ENCODE measurements at places on chromosomes 16 and 17.

DNA sequence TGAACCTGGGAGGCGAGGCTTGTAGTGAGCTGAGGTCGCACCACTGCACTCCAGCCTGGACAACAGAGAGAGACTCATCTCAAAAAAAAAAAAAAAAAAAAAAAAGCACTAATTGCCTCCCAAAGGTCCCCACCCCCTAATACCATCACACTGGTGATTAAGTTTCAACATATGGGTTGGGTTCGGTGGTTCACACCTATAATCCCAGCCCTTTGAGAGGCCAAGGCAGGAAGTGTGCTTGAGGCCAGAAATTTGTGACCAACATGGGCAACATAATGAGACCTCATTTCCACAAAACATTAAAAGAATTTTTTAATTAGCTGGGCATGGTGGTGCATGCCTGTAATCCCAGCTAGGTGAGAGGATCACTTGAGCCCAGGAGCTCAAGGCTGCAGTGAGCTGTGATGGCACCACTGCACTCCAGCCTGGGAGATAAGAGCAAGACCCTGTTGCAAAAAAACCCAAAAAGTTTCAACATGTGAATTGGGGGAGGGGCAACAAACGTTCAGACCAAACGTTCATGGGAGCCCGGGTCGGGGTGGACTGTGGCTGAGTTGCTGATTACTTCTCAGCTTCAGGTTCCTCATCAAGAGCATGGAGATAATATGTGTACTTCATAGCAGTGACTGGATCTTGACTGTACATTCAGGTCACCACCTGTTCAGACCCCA, 62.1 kb upstream of the NOL11 start:
- DNase-seq, result no peak

DNA sequence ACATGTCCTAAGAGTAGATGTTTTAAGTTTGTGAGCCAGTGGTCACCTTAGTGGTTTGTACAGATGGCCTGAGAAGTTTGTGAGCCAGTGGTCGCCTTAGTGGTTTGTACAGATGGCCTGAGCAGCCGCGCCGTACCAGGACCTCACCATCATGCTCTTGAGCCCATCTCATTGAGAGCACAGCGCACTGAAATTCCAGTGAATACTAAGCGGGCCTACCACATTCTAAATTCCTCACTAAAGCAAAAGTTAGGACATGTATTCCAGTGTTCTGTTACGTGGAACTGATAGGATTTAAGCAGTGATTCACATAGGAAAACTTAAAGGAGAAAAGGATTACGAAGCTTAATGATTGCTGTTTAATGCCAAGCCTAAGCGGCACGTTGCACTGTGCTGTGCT, 3.9 kb downstream of the USP10 start:
- no peak for DNase-seq

GRCh38 chr17:72515291-72516065, 394.7 kb downstream of the SOX9 start:
- no peak for DNase-seq

DNA sequence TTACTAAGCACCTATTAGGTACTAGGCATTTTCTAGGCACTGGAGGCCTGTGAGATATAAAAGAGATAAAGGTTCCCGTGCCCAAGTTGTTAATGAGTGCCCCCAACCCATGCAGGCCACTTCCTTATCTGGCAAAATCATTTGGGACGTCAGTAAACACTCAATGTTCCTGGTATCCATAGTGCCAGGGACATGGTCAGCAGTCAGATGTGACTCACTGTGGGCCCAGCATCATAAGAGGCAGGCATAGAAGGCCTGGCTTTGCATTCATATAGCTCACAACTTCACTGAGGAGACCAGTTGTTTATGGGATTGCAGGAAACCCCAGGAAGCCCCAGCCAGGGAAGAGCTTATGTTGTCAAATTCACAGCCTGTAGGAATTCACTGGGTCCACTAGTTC, 81.1 kb downstream of the MRC2 start:
- no peak for DNase-seq

DNA sequence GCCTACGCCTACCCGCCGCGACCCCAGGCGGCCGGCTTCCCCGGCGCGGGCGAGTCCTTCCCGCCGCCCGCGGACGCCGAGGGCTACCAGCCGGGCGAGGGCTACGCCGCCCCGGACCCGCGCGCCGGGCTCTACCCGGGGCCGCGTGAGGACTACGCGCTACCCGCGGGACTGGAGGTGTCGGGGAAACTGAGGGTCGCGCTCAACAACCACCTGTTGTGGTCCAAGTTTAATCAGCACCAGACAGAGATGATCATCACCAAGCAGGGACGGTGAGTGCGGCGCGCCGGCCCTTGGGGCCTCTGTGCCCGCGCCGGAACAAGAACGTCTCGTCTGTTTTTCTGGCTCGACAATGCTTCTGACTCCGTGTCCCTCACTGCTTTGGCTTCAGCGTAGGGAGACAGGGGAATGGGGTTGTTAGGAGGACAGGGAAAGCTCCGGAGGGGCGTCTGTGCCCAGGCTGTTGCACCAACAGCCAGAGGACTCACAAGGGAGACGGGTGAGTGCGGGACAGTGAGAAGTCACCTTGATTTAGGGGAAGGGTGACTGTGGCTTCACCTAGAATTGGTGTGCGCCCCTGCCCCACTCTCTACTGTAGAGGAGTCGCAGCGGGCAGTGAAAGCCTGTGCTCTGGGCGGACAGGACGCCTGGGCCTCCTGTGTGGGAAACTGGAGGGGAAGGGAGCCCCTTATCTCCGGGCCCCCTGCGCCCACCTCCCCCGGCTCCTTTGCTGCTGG, 806 bp downstream of the TBX21 start:
- DNase-seq, result no peak

DNA sequence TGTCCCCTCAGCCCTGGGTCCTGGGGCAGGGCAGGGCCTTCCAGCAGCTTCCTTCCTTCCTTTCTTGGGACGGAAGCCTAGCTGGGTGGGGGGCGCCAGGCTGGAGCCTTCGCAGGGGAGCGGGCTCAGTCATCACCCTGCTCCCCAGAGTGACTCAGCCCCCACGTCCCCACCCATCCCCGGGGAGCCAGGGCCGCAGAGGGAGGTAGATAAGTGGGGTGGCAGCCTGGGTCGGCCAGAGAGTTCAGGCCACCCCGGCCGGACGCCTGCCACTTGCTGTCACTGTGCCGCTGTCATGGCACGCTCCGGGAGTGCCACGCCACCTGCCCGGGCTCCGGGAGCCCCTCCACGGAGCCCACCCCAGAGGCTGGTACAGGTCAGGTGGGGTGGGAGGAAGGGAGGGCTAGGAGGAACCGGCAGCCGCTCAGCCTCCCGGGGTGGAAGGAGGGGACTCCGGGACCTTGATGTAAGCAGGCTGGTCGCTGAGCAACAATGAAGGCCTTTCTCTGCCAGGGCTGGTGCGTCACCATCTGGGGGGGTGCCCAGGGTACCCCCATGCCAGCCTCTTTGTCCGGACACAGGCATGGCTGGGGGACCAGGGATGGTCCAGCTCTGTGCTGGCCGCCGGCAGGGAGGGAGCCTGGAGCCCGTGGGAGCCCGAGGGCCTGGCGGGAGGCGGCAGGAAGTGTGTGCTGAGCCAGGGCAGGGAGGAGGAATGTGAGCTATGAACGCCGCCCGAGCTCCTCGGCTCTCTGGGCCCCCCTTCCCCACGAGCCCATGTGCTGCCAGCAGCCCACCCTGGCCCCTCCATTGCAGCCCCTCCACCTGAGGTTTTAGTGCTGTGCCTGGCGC, 6.6 kb downstream of the NHERF2 start:
- no peak for DNase-seq

Data from NCI-H2227 treated with DMSO at 0.1 percent for 48 hours (cell line).